Eye (tissue), 1 donor: ENCODE measurements at places on chromosomes 4 and X.

DNA sequence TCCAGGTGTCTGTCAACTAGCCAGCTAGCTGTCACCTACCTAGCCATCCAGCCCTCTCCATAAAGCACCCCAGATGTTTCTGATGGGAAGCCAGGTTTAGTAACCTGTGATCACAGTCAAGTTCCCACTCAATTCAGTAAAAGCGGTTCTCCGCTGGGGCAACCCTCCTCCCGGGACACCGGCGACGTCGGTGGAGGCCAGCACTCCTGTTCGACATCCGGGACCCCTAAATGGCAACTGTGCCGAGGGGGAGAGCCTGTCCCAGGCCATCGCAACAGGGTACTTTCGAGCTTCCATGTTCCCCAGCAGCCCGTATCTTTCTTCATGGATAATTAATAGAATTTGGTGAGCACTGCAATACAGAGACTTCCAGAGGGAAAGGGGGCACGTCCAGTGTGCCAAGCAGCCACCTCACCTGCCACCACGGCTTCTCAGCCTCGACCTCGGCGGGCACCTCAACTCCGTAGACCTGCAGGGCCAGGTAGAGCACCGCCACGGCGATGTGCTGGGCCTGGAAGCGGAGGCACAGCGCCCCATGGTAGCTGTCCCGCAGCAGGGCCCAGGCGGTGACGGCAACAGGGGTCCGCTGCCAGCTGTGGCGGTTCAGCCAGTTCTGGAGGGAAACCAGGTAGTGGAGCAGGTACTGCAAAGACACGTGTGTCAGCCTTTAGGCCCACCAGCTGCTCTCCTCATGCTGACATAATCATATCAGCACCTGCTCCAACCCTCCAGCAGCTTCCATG, 6.7 kb downstream of the CCNQ start:
- no peak for DNase-seq

GRCh38 chr4:169164669-169165415, 105.9 kb downstream of the SH3RF1 start:
- no peak for DNase-seq

- no peak for DNase-seq
Measured at GRCh38 chr4:168150420-168151050, 58.2 kb downstream of the ANXA10 start.

DNA sequence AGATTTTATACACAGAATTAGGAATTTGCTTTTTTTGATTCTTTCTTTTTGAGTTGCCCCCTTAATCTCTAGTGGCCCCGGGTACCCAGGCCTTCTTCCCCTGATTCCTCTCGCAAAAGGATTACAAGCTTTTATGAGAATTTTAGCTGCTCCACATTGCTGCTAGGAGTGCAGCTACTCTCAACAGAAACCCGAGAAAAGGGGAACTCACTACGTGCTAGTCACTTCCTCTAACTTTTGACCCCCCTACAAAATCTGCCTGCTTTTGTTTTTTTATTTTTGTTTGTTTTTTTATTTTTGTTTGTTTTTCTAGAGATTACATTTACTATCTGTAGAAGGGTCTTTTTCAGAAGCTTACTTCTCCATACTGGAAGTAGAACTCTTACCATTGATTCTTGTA, 64.1 kb downstream of the ZNF81 start:
- DNase-seq: no peak

DNA sequence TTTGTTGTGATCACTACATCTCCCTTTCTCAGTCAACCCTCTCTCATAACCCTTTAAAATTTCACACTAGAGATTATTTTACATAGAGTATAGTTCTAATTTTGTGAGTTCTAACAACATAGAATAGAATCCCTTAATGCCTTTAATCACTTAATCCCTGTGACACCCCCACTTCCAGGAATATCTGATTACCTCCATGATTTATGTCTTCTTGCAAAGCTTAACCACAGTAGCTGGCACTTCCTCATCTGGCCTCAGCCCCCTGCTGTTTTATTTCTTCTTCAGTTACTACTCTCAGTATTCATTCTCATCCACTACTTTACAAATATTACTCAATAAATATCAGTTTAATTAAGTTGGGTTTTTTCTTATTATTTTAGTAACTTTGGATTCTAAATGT, 340.9 kb downstream of the CENPC start:
- DNase-seq: no peak

DNA sequence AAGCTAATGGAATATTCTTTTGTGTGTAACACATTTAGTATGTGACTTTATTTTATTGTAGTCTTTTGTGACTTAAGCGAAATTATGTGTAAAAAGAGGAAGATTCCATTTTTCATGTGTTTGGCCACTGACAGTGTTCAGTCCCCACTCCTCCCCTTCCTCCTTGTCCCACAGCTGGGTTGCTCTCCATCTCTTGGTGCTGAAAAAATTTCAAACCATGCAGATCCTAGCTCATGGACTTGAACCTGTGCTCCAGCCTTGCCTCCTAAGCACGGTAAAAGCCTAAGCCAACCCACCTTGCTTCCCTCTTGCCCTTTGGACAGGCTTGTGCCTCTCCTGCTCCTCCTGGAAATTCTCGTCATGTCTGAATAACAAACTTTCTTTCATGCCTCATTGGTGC, 2008.5 kb upstream of the TENM3 start:
- DNase-seq: peak; percentile 33

- no peak for DNase-seq
Measured at GRCh38 chr4:155572106-155572703, 94.4 kb upstream of the GUCY1A1 start.

DNA sequence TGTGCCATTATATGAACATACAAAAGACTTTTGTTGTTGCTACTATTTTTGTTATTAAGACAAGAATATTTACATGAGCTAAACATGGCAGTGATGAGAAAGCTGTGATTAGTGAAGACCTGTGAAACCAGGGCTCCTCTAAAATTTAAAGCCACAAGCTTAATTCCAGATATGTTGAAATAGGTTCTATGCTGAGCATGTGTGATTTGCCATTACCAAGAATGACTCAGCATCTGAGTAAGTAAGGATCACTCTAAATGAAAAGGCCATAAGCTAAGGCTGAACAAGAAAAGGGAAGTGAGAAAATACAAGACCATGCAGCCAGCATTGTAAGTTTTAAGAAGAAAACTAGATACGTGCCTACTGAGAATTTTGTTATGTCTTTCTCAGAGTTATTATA, 75.9 kb upstream of the CAMK2D start:
- no peak for DNase-seq

DNA sequence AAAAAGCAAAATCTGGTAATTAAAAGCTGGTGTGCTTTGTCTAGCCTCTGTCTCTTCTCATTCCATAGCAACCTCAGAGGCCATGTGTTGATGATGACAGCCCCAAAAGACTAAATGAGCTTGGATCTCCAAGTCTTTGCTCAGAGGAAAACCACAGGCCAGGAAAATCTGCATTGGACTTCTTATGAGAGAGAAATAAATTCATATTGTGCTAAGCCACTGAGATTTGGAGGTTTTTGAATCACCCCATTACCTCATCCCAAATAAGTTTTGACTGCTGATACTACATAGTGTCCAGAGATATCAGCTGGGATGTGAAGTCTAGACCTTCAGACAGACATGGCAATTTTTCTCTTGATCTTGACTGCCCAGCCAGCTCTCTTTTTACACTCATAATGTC, 178.6 kb upstream of the DIPK2B start:
- DNase-seq: no peak

GRCh38 chr4:87121341-87122065, 98.9 kb downstream of the KLHL8 start:
- peak; percentile 39 for DNase-seq

DNA sequence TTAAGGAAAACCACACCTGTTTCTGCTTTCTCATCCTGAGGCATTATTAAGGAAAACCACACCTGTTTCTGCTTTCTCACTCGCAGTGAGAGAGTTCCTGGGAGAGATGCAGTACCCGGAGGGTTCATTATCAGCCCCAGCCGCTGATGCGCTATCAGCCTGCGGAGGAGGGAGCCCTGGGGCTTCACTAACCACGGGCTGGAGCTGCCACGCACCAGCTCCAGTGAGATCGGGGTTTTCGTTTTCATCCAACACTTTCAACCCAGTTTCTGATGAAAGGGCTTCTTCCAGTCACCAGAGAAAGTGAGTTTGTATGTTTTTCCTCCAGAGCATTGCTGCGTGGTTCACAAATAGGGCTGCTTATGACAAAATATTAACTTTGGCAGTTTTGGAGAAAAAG, 93.2 kb upstream of the PRKX start:
- DNase-seq: no peak

DNA sequence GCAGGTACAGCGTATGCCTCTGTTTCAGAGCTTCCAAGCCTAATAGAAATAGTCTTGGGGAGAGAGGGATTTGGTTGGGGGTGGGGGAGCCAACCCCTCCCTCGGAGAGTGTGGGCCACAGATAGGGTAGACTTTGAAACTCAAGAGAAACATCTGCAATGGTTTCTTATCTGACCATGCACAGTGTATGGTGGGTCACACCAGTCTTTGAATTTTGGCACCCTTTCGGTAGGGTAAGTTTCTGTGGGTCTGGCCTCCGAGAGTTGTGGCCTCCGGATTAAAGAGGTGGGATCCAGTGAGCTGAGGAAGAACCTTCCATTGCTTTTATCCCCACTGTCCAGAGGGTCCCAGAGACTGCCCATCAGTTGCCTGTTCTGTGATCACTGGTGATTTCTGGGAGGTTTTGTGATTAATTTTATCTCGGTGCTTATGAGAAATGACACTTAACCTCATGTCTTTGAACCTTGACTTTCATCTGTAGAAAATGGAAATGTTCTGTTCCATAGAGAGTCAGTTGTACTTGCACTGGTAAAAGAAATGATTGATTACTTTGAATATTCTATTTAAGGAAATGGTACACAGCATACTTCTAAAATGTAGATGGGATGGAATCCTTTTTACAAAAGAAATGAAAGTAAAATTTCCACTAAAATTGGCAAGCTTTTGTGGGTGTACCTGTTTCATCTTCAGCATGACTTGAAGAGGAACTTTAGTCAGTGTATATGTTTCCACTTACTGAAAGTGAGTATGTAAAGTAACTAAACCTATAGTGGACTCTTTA, 62.7 kb downstream of the TMEM131L start:
- no peak for DNase-seq

DNA sequence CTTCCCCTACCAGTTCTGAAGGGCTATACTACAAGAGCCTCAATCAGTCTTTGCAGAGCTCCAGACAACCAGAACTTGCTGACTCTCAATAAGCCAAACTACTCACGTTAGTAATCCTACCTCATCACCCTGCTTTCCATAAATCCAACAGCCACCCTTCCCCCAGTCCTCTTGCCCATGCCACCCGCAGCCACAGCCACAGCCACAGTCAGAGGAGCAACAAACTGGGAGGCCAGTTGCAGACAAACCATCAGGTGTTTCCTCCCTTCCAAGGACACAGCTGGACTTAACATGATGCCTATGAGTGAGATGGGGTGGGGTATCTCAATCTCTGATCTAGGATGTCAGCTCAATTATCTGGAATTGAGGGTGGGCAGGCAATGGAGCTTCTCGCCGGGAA, 1.0 kb downstream of the GABRA3 start:
- DNase-seq: peak; percentile 10

- DNase-seq: no peak
Measured at GRCh38 chr4:33837043-33837838, 2407.1 kb downstream of the ARAP2 start.

- no peak for DNase-seq
Measured at GRCh38 chr4:172109466-172109865, 296.3 kb downstream of the GALNTL6 start.

- no peak for DNase-seq
Measured at GRCh38 chrX:154542723-154543424, 3.8 kb downstream of the G6PD start.

DNA sequence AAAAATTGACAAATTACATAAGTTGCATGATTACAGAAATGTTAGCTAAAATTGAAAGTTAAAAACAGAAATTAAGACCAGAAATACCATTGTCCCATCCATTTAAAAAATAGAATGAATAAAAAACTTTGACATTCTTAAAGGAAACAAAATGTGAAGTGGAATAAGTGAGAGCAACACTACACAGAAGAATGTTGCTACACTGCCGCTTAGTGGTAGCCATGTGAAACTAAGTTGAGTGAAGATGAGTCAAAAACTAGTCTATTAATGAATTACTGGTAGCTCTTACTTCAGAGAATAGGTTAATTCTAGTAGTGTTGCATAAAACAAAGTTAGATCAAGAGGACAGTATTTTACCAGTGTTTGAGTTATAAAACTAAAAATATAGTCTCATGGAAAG, 571.0 kb upstream of the KLHL4 start:
- peak; percentile 64 for DNase-seq

GRCh38 chr4:120616041-120616440, 306.5 kb downstream of the PRDM5 start:
- no peak for DNase-seq

- DNase-seq: no peak
Measured at GRCh38 chr4:4603592-4603991, 61.7 kb upstream of the STX18 start.

- no peak for DNase-seq
Measured at GRCh38 chr4:84189144-84189543, 309.9 kb downstream of the NKX6-1 start.

DNA sequence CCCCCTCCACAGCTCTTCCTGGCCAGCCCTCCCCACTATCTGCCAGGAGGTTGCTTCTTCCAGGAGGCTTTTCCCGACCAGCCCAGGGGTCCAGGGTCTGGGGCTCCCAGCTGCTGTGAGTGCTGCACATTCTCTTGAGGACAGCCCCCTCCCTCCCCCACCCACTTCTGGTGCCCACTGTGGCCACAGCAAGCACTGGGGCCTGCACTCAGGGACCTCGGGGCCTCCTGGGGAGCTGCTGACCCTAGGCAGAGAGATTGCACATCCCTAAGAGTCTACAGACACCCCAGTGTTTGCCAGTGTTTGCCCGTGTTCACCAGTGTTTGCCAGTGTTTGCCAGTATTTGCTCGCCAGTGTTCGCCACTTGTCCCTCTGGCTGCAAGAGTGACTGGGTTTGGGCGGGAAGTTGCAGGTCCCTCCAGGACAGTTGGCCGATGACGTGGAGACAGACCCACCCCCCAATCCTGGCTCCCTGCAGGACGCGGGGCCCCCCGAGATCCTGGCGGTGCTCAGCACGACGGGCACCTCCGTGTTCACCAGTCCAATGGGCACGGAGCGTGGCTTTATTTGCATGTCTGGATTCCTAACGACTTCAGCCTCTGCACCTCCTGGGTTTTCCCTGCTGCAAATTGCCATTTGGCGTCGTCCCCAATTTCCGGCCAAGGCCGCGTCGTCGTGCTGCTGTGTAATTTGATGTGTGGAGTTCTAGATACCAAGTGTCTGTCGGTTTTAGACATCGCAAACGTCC, 87.5 kb upstream of the NKX1-1 start:
- no peak for DNase-seq

GRCh38 chrX:9862525-9862924, 76.3 kb downstream of the SHROOM2 start:
- no peak for DNase-seq

DNA sequence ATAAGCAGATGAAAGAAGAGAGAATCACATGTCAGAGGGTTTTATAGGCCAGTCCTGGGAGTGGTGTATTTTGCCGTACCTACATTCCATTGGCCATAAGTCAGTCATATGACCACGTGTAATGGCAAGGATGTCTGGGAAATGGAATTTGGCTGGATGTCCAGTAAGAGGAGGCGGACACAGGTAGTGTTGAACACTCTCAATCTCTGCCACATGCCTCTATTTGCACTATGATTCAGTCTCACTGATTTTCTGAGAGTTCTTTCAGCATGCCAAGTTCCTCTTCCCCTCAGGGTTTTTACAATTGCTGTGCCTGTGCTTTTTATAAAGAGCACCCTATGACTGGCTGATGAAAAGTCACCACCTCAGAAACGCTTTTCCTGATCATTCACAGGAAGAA, 164.2 kb upstream of the GPR101 start:
- no peak for DNase-seq
